Mesothelial cell of epicardium (in vitro differentiated cells): ENCODE measurements at places on chromosomes 12 and 14. TPM values are rescaled to one million over a fixed set of nuclear protein-coding genes. Genes with fewer than 3 reads are reported as not detected.

The CCDC38 gene
- total RNA-seq: 0.09 to 0.13 TPM in 2 of 3 replicates, not detected in the other

The C1S gene
- total RNA-seq: 46.1 to 47.3 TPM (median 46.7 TPM) in 3 replicates

The TAS2R31 gene
- total RNA-seq: 9.3 to 9.7 TPM (median 9.5 TPM) in 3 replicates

The INSM2 gene
- total RNA-seq: not detected in 3 replicates

The CCDC177 gene
- 0.24 to 0.34 TPM (median 0.34 TPM) in 3 replicates for total RNA-seq

The SIVA1 gene
- 68.7 to 70.9 TPM (median 70.9 TPM) in 3 replicates for total RNA-seq

The SLC7A8 gene
- total RNA-seq: 52.5 to 62.3 TPM (median 58.7 TPM) in 3 replicates

The CLEC2A gene
- total RNA-seq: 0.29 TPM in 1 of 3 replicates, not detected in the others

The SPPL3 gene
- total RNA-seq: 75.6 to 83.4 TPM (median 79.8 TPM) in 3 replicates

The PPP2R3C gene
- 24.3 to 25.2 TPM (median 25.2 TPM) in 3 replicates for total RNA-seq

The ASCL1 gene
- total RNA-seq: not detected in 3 replicates

The C12orf54 gene
- 0.34 to 0.38 TPM in 2 of 3 replicates, not detected in the other for total RNA-seq

The GYS2 gene
- not detected in 3 replicates for total RNA-seq

The HNF1A gene
- not detected in 3 replicates for total RNA-seq

The CRIP1 gene
- 17.1 to 28.2 TPM (median 26.6 TPM) in 3 replicates for total RNA-seq

The LRRC43 gene
- 3.9 to 6.6 TPM (median 4.9 TPM) in 3 replicates for total RNA-seq

The CCDC197 gene
- total RNA-seq: not detected in 3 replicates

The HOXC6 gene
- 15.5 to 17.4 TPM (median 16.3 TPM) in 3 replicates for total RNA-seq

The ESYT1 gene
- 64.7 to 69.4 TPM (median 67.2 TPM) in 3 replicates for total RNA-seq

The APEX1 gene
- total RNA-seq: 283 to 304 TPM (median 299 TPM) in 3 replicates

The HVCN1 gene
- 5.1 to 7.0 TPM (median 6.1 TPM) in 3 replicates for total RNA-seq

The TAS2R9 gene
- total RNA-seq: 0.50 to 0.64 TPM (median 0.56 TPM) in 3 replicates

The CDK17 gene
- 38.9 to 40.5 TPM (median 39.1 TPM) in 3 replicates for total RNA-seq

The SALL2 gene
- 44.6 to 45.2 TPM (median 45.2 TPM) in 3 replicates for total RNA-seq

The BMP4 gene
- total RNA-seq: 27.6 to 35.2 TPM (median 34.2 TPM) in 3 replicates

The KSR2 gene
- total RNA-seq: 0.69 to 0.71 TPM (median 0.70 TPM) in 3 replicates

The SLCO1B1 gene
- 0.09 to 0.11 TPM in 2 of 3 replicates, not detected in the other for total RNA-seq

The PTPN11 gene
- 75.6 to 86.3 TPM (median 81.1 TPM) in 3 replicates for total RNA-seq

The SCARB1 gene
- total RNA-seq: 40.2 to 43.3 TPM (median 40.4 TPM) in 3 replicates

The RAPGEF3 gene
- 18.0 to 20.9 TPM (median 19.4 TPM) in 3 replicates for total RNA-seq

The LMBR1L gene
- total RNA-seq: 142 to 160 TPM (median 149 TPM) in 3 replicates

The APOF gene
- not detected in 3 replicates for total RNA-seq

The RNASE1 gene
- total RNA-seq: 13.1 to 14.8 TPM (median 13.3 TPM) in 3 replicates

The SLC10A1 gene
- total RNA-seq: not detected in 3 replicates

The TMEM253 gene
- total RNA-seq: 1.3 to 1.9 TPM (median 1.6 TPM) in 3 replicates

The SMIM41 gene
- 0.16 TPM in 1 of 3 replicates, not detected in the others for total RNA-seq

The KRT80 gene
- total RNA-seq: 2.7 to 3.0 TPM (median 3.0 TPM) in 3 replicates

The GPATCH2L gene
- total RNA-seq: 74.9 to 83.1 TPM (median 80.7 TPM) in 3 replicates

The CATSPERB gene
- total RNA-seq: 0.56 to 1.0 TPM (median 0.61 TPM) in 3 replicates

The TMEM263 gene
- 73.0 to 76.2 TPM (median 76.1 TPM) in 3 replicates for total RNA-seq

The GON7 gene
- total RNA-seq: 5.0 to 5.6 TPM (median 5.3 TPM) in 3 replicates

The ALDH2 gene
- 41.6 to 45.8 TPM (median 41.7 TPM) in 3 replicates for total RNA-seq

The TPPP2 gene
- 0.47 to 0.58 TPM in 2 of 3 replicates, not detected in the other for total RNA-seq

The BCL11B gene
- 11.6 to 12.3 TPM (median 11.8 TPM) in 3 replicates for total RNA-seq

The IL31 gene
- total RNA-seq: not detected in 3 replicates

The SLC17A8 gene
- 0.40 to 0.66 TPM (median 0.61 TPM) in 3 replicates for total RNA-seq

The CD69 gene
- total RNA-seq: 0.40 to 0.78 TPM (median 0.43 TPM) in 3 replicates

The TEX52 gene
- not detected in 3 replicates for total RNA-seq

The IKZF4 gene
- 16.2 to 22.5 TPM (median 18.6 TPM) in 3 replicates for total RNA-seq

The RFX4 gene
- total RNA-seq: not detected in 3 replicates

The ACSM4 gene
- total RNA-seq: not detected in 3 replicates

The KLRD1 gene
- 0.51 to 0.81 TPM (median 0.65 TPM) in 3 replicates for total RNA-seq

The KRT77 gene
- not detected in 3 replicates for total RNA-seq

The RAB15 gene
- total RNA-seq: 23.1 to 25.0 TPM (median 24.5 TPM) in 3 replicates
